ENCODE measurements at places on chromosomes 6 and 20.

- no peak for DNase-seq
These were observed 425.3 kb downstream of the EPM2A start for GRCh38 chr6:145309842-145310535.

- no peak for DNase-seq
These were observed 34.5 kb downstream of the NUP153 start for GRCh38 chr6:17672064-17672718.

GRCh38 chr20:58762120-58762519 lies 69.5 kb downstream of the NPEPL1 start:
- no peak for DNase-seq

- DNase-seq: no peak
These were observed 17.2 kb upstream of the CRIP3 start for GRCh38 chr6:43325876-43326275.

GRCh38 chr20:17732907-17733521 lies 33.2 kb downstream of the BANF2 start:
- DNase-seq: no peak

DNA sequence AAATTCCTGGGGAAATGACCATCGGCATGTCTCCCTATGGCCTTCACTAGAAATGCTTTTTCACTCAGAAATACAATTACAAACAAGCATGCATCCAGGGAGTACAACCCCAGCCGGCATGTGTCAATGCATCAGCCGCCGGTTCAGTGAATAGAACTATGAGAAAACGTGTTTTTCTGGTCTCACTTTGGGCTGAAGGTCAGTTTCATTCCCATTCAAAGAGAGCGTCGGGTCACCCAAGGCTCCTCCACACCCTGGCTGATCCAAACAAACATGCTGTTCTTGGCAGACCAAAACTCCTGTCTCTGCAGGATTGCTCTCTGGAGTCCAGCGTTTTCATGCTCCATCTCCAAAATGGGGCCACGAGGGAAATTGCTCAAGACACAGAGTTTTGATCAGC lies 35.5 kb upstream of the NXT1 start:
- no peak for DNase-seq

GRCh38 chr20:7703551-7703961 lies 236.7 kb downstream of the HAO1 start:
- DNase-seq: no peak

DNA sequence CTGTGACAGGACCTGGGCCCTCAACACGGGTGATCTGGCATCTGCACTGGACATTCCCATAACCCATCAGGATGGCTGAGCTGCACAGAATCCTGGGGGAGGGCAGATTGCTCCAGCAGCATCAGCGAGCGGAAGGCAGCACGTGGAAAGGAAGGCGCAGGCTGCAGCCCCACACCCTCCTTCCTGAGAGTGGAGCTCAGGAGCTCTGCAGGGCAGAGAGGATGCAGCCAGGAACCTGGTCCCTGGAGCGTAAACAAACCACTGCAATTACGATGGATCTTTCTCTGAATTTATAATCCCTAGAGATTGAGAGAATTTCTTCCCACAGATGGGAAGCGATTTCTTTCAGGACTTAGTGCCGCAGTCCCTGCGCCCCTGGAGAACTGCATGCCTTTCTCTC lies 39.7 kb upstream of the EMILIN3 start:
- DNase-seq: no peak

- DNase-seq: no peak
These were observed 14.2 kb downstream of the NHSL1 start for GRCh38 chr6:138485005-138485545.

GRCh38 chr6:143961886-143962878 lies 45.9 kb downstream of the PLAGL1 start:
- DNase-seq: no peak

DNA sequence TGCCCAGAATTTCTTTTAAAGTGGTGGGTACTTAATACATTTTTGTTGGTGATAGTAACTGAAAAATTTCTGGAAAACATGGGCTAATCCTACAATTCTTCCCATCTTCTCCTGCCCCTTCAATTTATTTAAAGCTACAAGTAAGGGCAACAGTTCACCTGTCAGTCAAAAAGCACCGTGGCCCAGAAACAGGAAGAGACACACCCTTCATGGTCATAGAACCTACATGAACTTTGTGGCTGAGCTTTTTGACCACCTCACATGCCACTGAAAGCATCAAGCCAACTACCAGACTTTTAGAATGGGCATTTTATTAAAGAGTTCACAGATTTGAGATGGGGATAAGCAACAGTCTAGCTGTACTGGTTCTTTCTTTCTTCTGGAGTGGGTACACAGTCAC lies 201.1 kb upstream of the CNR1 start:
- no peak for DNase-seq

DNA sequence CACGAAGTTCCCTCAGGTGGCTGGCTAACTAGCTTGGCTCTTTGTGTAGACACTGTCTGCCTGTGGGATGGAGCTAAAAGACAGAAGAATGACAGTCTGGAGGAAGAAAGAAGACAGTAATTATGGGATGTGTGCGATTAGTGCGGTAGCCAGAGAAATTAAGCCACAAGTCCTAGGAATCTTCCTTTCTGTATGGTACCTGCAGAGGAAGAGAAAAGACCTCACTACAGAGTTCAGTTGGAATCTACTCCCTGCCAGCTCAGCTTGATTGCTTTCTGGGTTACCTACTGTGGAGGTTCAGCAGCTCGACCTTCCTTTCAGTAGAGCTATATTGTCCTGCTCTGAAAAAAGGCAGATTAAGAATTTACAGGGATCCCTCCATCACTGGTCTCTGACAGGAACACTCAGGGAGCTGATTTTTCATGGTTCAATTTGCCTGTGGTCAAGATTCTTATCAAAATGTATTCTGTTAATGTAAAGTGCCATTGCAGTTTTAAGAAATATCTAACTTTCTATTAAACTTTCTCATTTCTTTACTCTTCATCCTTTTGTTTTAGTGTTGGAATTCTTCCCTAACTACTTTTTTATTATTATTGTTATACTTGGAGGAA lies 187.2 kb downstream of the CENPW start:
- no peak for DNase-seq

DNA sequence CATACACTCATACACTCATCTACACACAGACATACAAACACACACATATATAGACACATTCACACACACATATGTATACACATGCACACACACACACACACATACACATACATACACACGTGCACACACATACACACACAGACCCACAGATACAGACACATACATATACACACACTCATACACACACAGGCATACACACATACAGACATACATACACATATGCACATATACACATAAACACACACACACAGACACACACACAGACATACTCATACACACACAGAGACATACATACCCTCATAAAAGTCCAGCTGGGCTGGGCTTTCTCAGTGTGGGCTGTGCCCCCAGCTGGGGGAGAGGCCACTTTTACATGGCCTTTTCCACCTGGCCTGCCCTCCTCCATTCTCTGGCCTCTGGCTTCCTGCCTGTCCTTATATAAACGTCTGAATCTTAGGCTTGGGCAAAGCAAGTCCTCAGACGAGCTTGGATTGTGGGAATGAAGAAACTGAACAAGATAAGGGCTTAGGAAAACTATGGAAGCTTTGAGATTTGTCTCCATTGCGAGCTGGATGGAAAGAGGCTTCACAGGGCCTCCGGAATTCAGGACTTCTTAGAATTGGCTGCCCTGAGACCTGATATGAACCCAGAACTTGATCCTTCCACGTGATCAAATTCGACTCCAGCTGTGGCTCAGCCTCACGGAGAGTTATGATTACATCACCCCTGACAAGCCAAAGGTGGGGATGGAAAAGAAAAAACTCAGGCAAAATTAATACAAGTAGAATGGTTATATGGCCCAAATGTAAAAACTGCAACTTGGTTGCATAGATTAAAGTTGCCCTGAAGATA lies 22.5 kb upstream of the CST3 start:
- no peak for DNase-seq

DNA sequence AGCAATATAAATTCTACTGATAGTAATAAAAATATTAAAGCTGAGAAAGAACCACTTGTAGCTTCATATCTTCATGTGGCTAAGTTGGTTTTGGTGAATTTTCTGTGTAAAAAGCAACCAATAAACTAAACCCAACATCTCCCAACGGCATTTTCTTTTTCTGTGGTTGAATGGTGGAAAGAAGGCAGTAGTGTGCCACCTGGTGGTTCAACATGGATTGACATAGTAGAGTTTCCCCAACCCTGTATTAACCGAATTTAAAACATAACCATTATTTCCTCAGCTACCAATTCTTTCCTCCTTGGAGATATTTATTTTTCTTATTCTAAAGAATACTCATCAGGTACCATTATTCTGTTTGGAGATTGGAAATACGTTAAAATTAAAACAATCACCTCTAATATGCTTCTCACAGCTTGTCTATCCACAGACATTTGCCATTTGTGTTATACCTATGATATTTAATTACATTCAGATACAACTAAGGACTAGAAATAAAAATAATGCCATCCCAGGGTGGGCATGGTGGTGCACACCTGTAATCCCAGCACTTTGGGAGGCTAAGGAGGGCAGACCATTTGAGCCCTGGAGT lies 117.1 kb upstream of the EEF1E1 start:
- no peak for DNase-seq

- DNase-seq: no peak
These were observed 42.7 kb downstream of the MAFB start for GRCh38 chr20:40646361-40646760.

DNA sequence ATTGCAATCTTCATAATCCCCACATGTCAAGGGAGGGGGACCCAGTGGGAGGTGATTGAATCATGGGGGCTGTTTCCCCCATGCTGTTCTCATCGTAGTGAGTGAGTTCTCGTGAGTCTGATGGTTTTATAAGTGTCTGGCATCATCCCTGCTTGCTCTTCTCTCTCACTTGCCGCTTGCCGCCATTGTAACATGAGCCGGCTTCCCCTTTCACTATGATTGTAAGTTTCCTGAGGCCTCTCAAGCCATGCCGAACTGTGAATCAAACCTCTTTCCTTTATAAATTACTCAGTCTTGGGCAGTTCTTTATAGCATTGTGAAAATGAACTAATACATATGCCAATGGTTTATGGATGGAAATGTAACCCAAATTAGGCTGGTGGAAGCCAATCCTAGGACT lies 109.4 kb upstream of the AKAP12 start:
- no peak for DNase-seq

DNA sequence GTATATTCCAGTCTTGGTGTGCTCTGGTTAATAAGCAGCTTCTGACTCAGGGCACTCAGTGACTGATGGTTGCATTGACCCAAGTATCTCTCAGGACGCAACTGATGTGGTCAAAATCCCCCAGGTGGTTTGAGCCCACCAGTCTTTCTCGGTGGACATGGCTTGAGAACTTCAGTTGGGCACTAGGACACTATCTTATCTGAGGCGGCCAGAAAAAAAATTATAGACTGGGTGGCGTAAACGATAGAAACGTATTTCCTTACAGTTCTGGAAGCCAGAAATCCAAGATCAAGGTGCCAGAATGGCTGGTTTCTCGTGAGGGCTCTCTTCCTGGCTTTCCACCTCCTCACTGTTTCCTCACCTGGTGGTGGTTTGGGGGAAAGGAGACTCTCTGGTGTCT lies 52.2 kb downstream of the PPP1R16B start:
- DNase-seq: no peak

- no peak for DNase-seq
These were observed 48.7 kb downstream of the RIN2 start for GRCh38 chr20:19806806-19807190.

DNA sequence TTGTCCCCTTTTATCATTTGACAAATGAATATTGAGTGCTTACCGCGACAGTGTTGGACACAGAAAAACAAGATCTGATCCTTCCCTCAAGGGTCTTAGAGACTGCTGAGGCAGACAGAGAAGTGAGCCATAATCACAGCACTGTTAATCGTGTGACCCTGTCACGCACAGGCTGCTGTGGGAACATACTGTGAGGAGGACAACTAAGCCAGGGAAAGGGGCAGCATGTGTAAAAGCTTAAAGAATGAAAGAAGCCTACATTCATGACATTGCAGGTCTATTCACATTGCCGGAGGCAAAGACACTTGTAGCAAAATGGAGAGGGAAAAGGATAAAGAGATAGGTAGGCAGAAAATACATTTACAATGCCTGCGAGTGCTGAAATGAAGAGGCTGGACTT lies 32.7 kb downstream of the TRDN start:
- DNase-seq: no peak

GRCh38 chr6:69915346-69915745 lies 49.0 kb downstream of the COL19A1 start:
- DNase-seq: no peak

- no peak for DNase-seq
These were observed 80.3 kb upstream of the HTR1E start for GRCh38 chr6:86856937-86857563.

DNA sequence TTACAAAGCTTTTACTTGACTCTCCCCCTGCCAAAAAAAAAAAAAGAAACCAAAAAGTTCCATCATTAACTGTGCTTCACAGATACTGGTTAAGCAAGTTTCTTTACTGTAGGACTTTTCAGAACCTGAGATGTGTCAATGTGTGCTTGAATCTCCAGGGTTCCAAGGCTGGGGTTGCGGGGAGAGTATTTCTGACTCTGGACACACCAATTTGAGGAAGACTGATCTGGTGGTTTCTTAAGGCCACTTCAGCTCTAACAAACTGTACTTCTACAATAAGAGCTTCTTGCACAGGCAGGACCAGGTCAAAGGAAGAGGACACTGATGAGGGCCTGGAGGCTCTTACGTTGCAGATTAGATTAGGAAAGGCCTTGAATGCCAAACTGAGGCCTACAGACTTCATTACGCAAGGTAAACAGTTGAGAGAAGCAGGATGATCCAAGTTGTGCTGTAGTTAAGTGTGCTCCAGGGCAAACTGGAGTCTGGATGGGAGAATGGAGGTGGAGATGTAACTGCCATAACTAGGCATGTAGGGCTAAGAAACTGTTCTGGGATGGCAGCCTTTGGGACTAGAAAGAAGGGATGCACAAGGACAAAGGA lies 24.4 kb downstream of the COMMD7 start:
- no peak for DNase-seq

GRCh38 chr20:40274912-40275533 lies 414.0 kb downstream of the MAFB start:
- DNase-seq: no peak

GRCh38 chr6:111576291-111576690 lies 29.4 kb downstream of the TRAF3IP2 start:
- no peak for DNase-seq

- no peak for DNase-seq
These were observed 185.4 kb upstream of the SLC24A3 start for GRCh38 chr20:19026901-19027644.

- DNase-seq: no peak
These were observed 32.7 kb upstream of the HCRTR2 start for GRCh38 chr6:55141611-55142010.

- DNase-seq: no peak
These were observed 10.5 kb upstream of the PCMTD2 start for GRCh38 chr20:64244870-64245603.

GRCh38 chr6:21064756-21065340 lies 528.7 kb upstream of the SOX4 start:
- DNase-seq: no peak

GRCh38 chr6:69162811-69163210 lies 527.7 kb downstream of the ADGRB3 start:
- no peak for DNase-seq
